Ascending aorta (tissue), 2 donors: ENCODE measurements at places on chromosomes 16 and 17. TPM values are rescaled to one million over a fixed set of nuclear protein-coding genes. Genes with fewer than 3 reads are reported as not detected.
A peak's percentile ranks its signal among the peaks of the same experiment; 100 is the strongest.

GRCh38 chr16:4200000-4200780 lies 41.7 kb downstream of the SRL start:
- peaks cover 2% of the 10 kb centered on the region for H3K4me1 ChIP-seq
- H3K27me3 ChIP-seq: no peaks in the 10 kb centered on the region

DNA sequence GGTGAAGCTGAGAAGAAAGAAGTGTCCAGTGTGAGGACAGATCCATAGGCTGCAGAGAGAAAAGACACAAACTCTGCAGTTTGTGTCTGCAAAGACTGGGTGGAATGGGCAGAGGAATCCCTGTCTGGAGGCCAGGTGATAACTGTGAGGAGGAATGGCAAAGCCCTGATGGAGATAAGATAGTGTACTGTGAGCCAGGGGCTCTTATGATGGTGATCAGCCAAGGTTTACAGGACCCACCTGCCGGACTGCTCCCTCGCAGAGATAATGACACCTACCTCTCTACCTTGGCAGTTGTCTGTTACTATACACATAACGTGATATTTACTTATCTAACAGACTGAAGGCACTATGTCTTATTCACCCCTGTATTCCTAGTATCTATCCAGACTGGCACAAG lies 92.6 kb upstream of the ASIC2 start:
- no peak overlapping the region for H3K27ac ChIP-seq
- no peaks in the 10 kb centered on the region for H3K36me3 ChIP-seq
- H3K4me3 ChIP-seq: no peak overlapping the region
- no peak for DNase-seq

- H3K36me3 ChIP-seq: no peaks in the 10 kb centered on the region
- peak overlapping the region; percentile 72 for H3K27ac ChIP-seq
- DNase-seq: no peak
- H3K4me1 ChIP-seq: no peaks in the 10 kb centered on the region
- H3K27me3 ChIP-seq: no peaks in the 10 kb centered on the region
These were observed 56.6 kb upstream of the GSE1 start for GRCh38 chr16:85556456-85557082.

DNA sequence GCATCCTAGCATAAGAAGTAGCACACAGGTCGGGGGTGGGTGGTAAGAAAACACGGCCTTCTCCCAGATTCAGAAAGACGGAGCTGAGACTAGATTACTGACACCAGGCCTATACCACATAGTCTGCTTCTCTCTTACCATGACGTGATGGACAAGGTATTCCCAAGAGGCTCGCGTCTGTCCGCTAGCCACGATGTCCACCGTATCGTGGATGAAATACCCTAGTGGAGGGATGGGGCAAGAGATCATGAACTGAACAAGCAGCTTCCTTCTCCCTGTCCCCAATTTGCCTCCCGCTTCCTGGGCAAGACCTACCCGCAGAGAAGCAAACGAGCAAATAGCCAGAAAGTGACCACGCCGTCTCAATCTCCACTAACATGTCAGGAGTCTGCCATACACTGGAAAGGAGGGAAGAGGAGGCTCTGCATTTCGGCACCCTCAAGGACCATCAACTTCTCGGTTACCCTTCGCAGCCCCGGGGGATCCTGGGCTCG lies 820 bp downstream of the TLCD1 start:
- DNase-seq: no peak
- H3K4me1 ChIP-seq: peaks cover 17% of the 10 kb centered on the region
- peak overlapping the region; percentile 66 for H3K27ac ChIP-seq
- peaks cover 24% of the 10 kb centered on the region for H3K36me3 ChIP-seq

GRCh38 chr16:79658301-79659033 lies 57.9 kb upstream of the MAF start:
- H3K27me3 ChIP-seq: no peaks in the 10 kb centered on the region
- no peaks in the 10 kb centered on the region for H3K36me3 ChIP-seq
- no peak overlapping the region for H3K4me3 ChIP-seq
- H3K27ac ChIP-seq: no peak overlapping the region

DNA sequence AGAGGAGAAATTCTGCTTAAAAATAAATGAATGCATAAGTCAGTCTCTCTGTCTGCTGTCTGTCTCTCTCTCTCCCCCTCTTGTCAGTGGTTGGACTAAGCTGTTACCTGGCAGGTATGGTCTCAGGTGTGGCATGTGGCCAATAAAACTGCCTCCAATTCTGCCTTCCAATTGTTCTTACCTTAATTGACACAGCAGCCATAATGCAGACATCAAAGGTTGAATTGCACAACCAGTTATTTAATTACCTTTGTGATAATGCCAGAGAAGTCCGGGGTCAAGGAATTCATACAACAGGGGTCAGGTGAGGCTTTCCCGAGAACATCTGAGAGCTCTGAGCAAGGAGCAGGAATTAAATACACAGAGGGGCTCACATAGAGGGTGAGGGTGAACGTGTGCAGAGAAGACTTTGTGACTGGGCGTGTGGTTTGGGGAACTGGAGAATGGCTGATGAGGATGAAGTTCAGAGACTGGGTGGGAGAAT lies 78.8 kb upstream of the CDYL2 start:
- no peak overlapping the region for H3K4me3 ChIP-seq
- DNase-seq: no peak
- no peaks in the 10 kb centered on the region for H3K27me3 ChIP-seq
- no peaks in the 10 kb centered on the region for H3K36me3 ChIP-seq

Gene RAMP2
- total RNA-seq: 80.5 TPM

Gene SMIM36
- not detected for total RNA-seq

Gene ACSM5
- not detected for total RNA-seq
